Ammon's horn (tissue), 1 donor: ENCODE measurements at places on chromosomes 2 and 18.

GRCh38 chr2:109339519-109339966 is 210.5 kb downstream of the SH3RF3 start:
- DNase-seq, result no peak

GRCh38 chr2:84129018-84129417 is 330.1 kb downstream of the SUCLG1 start:
- DNase-seq, result no peak

DNA sequence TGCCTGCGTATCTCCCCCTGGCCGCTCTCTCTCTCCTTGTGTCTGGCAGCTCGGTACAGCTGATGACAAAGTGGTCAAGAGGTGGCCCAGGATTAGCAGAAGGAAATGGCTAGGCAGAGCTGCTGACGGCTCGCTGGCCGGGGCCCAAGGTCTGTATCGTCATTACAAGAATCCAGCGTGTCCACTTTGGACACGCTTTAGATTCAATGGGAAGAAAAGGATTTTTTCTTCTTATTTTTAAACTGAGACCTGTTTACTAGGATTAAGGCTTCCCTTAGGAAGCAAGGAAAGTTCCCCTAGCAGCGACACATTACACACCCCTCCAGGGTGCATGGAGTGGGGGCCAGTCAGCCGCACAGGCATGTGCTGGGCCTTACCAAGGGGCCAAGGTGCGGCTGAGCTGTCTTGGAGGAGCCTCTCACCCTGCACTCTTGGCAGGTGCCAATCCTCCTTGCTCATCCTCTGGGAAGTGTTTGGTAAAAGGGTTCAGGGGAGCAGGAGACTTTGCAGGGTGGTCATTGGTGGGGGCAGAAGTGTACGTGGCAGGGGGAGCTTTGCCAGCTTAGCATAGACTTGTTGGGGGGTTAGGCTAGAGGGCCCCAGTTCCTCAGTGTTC is 76.8 kb downstream of the POLR1A start:
- DNase-seq, result peak; percentile 66

DNA sequence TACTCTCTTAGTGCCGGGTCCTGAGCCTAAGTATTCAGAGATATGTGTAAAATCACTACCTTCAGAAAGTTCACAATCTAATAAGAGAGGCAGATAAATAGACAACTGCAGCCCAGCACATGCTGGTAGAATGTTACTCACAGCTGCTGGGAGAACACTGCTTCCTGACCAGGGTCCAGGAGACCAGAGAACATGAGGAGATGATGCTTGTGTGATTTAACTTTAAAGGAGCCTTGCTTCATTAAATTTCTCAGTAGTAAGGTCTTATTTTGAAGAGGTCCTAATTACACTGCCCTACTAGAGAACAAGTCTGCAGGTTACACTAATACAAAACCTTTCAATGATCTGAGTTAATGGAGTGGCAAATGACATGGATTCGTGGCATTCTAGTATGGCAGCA is 209.9 kb upstream of the TRIB2 start:
- DNase-seq, result no peak

DNA sequence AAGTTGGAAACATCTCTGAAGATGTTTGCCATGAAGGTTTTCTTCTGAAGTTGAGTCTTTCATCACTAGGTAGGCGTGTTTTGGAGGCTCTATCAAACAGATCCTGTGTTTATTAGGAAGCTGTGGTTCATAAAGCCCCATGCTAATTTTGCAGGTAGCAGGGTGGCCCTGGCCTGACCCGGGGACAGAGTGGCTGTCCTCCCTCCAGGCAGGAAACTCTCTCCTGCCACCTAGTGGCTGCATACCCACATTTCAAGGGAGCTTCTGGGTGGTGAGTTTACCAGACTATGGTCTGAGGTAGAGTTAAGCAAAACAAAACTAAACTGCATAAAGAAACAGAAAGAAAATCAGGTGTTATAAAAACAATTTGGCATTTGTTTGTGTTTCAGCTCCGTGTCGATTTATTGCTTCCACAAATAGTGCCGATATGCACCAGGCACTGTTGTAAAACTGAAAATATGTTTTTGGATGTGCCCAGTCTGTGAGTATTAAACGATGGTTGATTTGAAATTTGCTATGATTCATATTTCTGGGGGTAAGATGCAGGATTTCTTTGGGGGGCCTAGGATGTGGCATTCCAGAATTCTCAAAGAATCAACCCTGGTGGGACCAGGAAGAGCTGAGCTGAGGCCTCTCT is 26.0 kb upstream of the IL37 start:
- DNase-seq, result no peak

- DNase-seq, result no peak
Observed at GRCh38 chr2:38485734-38486133, 108.7 kb upstream of the ATL2 start.

GRCh38 chr2:238722883-238723282 is 125.0 kb upstream of the TWIST2 start:
- no peak for DNase-seq

DNA sequence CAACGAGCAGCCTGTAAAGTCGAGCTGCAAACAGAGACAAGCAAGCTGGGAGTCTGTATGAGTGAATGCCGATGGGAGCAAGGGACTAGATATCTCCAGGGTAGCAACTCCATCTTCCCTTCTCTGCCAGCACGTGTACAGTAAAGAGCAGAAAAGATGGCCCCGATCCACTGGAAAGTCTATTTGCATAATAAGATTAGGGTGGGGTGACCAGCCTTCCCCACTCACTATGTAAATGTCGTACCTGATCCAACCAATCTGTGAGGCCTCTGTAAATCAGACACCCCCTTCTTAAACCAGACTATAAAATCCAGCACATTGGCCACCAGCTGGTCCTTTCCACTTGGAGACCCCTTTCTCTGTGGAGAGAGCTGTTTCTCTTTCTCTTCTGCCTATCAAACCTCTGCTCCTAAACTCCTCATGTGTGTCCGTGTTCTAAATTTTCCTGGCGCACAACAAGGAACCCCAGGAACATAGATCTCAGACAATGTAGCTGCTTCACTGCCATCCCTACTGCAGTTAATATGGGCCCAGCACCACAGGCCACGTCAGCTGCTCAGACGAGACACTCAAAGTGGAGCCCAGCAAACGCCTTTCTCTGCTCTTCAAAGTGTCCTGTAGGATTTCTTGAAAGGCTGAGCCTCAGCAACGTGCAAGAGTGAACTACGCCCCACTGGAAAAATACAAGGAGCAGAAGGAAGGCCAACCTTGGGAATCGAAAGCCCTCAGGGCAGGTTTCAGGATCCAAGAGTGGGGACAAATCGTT is 26.1 kb downstream of the DIPK1C start:
- DNase-seq, result no peak

DNA sequence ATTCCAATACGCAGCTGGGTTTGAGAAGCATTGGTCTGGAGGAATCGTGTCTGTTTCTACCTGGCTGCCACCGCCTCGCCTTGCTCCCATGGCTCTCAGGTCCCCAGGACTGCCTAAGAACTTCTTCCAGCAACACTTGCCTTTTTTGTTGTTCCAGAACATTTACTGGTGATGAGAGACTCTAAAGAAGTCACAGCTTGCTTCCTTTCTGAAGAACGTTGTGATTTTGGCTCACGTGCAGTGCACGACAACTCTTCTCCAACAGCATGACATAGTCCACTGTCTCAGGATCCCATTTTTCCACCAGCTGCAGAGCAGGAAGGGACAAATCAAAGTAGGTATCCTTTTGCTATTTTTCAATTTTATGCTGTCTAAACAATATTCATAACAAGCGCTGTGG is 940.9 kb downstream of the SLC4A3 start:
- no peak for DNase-seq

DNA sequence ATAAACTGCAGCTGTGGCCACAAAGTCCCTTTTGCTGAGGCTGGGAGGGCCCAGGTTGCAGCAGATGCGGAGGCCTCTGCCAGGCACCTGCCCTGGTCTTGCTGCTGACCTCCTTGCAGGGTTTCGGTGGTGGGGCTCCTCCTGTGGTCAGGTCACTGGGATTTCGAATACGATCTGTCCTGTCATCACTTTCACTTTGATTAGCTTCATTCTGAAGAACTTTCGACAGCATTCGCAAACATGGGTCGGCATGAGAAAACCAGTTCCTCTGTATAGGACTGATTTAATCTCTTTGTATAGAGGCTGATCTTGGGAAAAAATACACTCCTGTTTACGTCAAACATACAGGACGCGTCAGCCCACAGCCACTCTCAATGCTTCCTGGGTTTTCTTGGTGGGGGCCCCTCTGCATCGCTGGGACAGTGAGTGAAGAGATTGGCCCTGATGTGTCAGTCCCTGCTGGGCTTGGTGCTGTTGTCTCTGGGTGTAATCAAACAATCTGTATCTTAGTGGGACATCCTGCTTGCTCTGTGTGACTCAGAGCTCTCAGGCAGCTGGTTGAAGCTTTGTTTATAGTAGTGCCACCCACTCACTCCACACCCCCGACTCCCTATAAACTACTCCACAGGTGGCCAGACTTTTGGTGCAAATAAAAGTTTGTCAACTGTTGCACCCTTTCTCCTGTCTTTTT is 209.4 kb upstream of the CXCR4 start:
- peak; percentile 14 for DNase-seq

GRCh38 chr18:79524181-79525078 is 128.7 kb downstream of the NFATC1 start:
- no peak for DNase-seq

GRCh38 chr2:178306352-178307073 is 112.2 kb downstream of the OSBPL6 start:
- peak; percentile 52 for DNase-seq

DNA sequence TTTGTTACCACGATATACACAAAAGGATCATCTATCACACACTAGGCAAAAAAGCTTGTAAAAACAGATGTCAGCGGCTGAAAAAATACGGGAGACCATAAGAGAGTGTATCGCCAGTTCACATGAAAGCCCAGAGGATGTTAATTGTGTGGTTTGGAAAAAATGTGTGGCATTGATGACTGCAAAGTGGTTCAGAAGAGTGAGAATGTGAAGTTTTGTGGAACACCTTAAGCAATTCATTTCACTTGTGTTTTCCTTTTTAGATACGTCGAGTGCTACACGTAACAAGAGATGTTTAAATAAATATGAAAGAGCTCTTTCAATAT is 61.7 kb upstream of the DAPL1 start:
- DNase-seq, result no peak

- no peak for DNase-seq
Observed at GRCh38 chr2:54840559-54841468, 117.4 kb downstream of the EML6 start.

GRCh38 chr2:8575834-8576423 is 105.9 kb upstream of the ID2 start:
- peak; percentile 43 for DNase-seq

GRCh38 chr18:79471046-79471445 is 75.3 kb downstream of the NFATC1 start:
- no peak for DNase-seq

DNA sequence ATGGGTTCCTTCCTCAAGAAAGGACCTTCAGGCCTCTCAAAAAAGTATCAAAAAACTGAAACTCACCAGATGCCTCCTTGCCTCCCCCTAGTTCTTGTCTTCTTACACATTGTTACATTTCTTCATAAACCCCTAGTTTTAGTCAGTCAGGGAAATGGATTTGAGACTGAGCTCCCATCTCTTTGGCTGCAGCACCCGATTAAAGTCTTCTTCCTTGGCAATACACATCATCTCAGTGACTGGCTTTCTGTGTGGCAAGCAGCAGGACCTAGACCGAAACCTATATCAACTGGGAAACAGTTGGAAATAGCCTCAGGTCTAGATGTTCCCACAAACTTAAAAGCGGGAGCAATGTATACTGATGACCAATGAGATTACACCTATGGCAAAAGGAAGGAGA is 512.2 kb upstream of the PKDCC start:
- no peak for DNase-seq

- DNase-seq, result peak; percentile 70
Observed at GRCh38 chr2:6866275-6866671, 566 bp upstream of the CMPK2 start.

DNA sequence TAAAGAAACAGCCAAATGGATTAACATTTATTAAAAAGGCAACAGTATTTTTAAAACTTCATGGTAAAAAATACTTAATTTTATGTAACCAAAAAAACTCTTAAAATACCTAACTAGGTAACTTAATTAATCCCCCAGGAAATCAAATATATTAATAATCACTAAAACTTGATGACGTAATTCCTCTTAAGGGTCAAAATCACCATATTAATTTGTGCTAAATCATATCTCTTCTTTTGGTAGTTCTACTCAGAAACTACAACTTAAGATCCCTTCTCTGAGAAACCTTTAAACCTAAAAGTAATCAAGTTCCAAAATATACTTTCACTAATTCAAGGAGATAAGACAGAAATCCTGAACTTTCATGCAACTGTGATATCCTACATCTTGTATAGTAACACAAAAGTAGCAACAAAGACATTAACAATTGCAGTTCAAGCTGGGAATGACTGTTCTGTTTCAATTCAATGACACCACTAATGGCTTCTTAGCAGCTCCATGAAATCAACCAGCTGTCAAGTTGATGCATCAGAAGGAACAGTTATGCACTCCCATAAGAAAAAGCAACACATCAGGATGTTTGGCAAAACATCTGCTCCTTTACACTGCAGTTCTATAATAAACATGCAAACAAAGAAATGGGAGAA is 4.0 kb downstream of the BAZ2B start:
- DNase-seq, result peak; percentile 53

DNA sequence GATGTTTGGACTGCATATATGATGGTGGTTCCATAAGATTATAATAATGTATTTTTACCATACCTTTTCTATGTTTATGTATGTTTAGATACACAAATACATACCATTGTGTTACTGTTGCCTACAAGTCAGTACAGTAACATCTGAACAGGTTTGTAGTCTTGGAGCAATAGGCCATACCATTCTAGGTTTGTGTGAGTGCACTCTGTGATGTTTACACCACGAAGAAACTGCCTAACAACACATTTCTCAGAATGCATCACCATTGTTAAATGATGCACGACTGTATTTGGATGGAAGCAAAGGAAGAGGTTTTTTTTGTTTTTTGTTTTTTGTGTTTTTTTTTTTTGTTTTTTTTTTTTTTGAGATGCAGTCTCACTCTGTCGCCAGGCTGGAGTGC is 9.5 kb downstream of the DUSP19 start:
- no peak for DNase-seq

DNA sequence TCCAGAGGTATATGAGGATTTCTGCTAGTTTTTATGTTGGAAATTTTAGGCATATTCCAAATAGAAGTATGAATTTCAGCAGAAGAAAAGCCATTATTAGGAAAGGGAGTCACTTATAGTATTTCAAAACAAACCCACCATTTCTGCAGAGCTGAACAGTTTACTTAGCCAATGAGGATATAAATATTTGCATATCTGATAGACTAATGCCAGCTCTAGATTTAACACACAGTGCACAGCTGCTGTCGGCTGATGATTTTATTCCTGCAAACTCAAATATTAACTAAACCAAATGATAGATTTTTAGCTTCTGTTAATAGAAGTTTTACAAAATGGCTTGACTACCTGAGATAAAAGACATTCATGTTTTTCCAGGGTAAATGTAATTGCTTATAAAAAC is 375.8 kb upstream of the FANCL start:
- DNase-seq, result no peak

- no peak for DNase-seq
Observed at GRCh38 chr2:54801352-54801751, 77.9 kb downstream of the EML6 start.

DNA sequence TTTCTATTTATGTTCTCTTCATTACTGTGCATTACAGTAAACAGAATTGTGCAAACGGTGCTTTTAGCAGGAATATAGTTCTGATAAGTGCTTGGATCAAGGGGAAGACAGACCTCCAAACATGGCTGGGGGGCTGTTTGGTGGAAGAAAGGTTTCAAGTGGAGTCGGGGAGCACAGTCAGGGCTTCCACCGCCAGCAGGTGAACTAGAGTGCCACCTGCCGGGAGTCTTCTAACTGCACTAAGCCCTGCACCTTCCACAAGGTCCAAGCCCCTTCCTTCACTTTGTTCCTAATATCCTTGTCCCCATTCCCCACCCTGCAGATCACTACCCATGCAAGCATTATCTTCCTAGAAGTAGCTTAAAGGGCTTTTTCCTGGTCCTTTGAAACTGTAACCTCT is 11.1 kb downstream of the ONECUT2 start:
- DNase-seq, result peak; percentile 33
